ENCODE measurements at places on chromosomes 1 and 21.
A peak's percentile ranks its signal among the peaks of the same experiment; 100 is the strongest.

DNA sequence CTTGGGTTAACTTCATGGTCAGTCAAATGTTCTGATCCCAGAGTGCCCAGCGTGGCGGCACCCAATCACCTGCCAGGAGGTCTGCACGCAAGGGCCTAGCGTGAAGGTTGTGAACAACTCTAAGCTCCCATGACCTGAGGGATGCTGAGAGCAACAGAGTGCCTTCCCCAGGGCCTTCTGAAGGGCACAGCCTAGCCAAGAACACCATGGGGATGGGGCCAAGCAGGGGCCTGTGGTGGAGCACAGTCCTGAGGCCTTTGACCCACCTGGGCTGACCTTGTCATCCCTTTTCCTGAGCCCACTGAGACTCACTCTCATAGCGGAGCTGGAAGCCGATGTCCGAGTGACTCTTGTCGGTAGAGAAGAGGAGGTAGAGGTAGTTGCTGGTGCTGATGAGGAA lies 138.8 kb upstream of the HMGB4 start:
- DNase-seq = no peak

DNA sequence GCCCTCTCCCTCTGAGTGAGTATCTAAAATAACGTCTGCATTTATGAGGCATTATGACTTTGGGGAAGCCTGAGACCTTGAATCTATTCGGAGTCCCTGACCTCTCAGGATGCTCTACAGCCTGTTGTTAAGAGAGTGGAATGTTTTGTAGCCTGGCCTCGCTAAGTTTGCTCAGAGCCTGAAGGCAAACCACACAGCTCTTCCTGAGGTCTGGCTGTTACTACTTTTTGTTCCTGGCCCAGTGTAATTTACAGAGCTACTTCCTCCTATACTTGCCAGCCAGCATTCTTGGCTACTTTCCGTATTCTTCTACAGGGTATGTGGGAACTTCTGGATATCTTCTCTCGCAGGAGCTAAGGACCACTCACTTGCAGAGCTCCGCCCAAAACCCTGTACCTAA lies 3.6 kb upstream of the ZMYM4 start:
- peak; percentile 88 for DNase-seq

DNA sequence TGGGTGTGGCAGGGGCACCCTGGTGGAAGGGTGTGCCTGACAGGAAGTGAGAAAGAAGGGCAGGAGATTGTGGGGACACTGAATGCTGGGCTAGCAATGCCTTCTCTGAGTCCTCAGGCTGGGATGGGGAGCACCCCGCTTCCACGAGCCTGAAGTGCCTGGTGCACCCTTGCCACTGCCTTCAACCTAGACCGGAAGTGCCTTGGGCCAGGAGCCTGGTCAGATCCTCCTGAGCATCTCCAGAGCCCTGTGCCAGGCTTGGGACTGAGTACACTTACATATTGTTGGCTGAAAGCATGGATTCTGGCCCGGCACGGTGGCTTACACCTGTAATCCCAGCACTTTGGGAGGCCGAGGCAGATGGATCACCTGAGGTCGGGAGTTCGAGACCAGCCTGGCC lies 205.8 kb upstream of the EDN2 start:
- no peak for DNase-seq

DNA sequence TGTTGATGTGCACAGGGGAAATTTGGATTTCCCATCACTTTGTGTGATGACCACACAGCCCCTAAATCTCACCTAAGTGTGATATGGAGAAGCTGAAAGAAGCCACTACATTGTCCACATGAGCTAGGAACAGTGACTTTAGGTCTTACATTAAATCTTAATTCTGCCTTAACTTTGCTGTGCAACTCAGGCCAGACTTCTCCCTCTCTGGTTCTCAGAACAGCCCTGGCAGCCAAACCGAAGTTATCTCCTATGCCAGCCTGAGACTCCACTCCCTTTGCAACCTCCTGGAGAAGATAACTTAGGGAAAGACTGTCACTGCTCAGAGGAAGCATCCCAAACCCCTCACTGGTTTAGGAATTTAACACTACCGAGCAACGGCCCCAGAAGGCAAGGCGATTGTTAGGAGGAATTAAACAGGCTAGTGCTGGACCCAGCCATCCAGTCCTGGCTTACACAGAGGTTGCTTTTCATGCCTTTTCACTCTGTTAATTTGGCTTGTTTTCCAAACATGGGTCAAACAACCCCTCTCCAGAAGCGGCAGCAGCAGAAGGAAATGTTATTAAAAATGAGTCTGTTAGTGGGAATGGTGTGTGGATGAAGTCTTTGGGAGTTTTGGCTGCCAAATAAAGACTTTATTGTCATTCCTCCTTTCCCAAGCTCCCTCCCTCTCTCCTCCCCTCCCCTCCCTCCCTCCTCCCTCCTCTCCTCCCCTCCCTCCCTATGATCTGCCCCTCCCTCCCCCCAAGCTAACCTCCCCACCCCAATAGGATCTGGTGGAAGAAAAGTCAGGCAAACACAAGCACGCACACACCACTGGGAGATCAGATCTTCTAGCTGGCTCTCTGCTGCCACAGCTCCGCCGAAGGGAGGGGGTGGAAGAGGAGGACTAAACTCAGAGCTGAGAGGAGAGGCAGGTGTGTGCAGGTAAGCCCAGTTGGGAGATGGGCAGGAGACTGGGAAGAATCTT lies at the start of gene PRELP:
PRELP (plus strand) TSS at position 795 of the 970 bp plus-strand sequence. CDS start 7,379 bp downstream, outside the sequence.
- DNase-seq = no peak

DNA sequence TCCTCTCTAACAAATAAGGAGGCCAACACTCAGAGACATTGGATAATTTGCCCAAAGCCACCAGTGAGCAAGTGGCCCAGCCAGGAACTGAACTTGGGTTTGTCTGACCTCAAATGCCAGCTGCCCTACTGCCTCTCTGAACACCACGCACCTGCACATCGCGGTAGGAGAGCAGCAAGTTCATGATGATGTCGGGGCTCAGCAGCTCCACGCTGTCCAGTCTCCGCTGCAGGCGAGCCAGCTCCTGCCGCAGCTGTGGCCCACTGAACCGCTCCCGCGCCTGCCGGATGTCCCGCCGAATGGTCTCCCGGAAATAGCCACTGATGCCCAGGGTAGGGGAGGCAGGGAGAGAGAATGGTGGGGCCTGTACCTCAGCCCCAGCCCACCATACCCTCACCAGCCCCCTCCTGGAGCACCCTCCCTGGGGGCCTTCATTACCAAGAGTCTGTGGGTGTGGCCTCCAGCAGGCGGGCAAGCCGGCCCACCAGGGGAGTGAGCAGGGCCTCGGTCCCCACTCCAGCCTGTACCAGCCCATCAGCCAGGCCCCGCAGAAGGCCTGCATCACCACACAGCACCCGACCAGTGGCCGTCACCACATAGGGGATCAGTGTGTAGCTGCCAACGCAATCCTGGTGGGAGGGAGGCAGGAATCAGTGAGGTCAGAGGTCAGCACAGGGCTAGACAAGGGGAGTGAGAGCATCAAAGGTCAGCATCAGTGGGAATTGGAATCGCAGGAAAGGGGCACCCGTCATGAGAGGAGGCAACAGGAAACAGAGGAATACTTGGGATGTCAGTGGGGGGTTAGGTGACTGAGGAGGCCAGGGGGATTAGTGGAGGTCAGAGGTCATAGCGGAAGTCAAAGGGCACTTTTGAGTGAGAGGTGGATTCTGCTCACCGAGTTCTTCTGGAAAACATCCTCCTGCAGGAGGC lies 2.7 kb downstream of the MAP3K6 start:
- no peak for DNase-seq

GRCh38 chr1:87144316-87144895 lies 184.3 kb upstream of the LMO4 start:
- no peak for DNase-seq

DNA sequence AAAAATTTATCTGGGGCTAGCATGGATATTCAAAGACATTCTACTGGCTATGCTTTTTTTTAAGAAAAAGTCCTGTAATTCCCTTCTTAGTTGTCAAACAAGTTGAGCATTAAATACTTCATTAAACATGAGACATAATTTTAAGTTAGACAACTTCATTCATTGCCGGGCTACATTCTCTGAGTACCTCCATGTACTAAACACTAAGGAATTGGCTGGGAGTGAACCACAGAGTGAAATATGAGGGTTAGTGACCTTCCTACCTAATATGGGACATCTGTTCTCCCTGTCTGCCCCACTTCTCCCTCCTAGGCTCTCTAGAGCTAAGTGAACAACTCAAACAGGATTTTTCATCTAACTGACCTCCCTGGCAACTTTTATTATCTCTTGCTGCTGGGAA lies 370.4 kb downstream of the VAV3 start:
- no peak for DNase-seq

DNA sequence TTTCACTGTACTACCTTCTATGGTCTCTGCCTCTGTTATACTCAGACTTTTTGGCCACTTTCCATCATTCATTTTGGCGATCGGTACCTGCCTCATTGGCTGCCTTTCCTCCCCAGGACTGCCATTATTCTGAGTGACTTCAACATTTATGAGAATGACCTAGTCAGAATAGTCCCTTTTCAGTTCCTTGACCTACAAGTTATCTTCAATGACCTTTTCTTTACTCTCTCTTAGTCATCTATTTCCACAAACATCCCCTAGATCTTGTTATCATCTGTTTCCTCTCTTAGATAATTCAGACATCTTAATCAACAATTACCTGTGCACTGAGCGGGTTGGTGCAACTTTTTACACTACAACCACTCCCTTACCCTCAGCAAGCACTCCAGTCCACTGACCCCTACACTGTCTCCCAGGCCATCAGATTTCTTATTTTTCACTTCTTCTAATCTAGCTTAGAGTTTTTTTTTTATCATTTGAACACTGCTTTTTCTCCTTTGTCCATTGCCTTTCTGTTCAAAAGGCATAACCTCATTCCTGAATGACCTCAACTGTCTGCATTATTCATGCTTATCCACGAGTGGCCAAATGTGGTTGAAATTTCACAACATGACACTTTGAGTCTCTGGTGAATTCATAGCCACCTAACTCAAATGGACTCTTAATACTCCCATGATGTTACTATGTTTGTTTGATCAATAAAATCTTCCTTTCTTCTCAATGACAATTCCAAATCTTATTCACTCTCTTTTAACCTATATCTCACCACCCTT lies 112.7 kb downstream of the HMCN1 start:
- DNase-seq = no peak

DNA sequence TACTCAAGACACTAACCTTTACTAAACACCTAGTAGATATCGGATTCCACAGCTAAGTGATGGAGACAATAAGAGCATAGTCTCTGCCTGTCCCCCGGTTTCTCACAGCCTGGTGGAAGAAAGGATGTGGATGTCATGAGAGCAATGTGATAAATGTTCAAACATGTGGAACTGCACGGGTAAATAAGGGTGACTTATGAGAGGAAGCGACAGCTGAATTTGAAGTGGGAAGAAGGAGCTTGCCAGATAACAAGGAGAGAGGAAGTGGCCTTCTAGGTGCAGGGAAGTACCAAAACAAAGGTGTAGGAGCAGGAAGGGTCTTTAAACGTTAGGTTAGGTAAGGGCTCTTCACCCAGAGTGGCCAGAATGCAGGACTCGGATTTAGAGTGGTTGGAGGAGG lies 178.6 kb upstream of the NRIP1 start:
- DNase-seq = no peak

DNA sequence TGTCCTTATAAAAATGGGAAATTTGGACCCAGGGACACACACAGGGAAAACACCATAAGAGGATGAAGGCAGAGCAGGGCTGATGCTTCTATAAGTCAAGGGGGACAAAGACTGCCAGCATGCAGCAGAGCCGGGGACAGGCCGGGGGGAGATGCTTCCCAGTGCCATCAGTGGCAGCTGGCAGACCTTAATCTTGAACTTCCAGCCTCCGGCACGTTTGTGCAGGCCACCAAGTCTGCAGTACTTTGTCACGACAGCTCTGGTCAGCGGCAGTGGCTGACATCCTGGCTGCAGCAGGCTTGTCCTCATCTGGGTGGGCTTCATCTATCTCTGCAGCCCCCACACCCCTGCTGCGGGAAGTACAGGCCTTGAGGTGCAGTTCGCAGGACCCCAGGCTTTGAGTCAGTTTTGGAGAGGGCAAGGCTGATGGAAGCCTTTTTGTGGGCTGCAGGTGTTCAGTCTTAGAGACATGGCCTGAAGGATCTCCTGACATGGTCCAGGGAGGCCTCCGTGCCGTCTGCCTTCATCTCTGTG lies 186.0 kb downstream of the DYRK1A start:
- DNase-seq = no peak

GRCh38 chr1:203534526-203534925 lies 40.6 kb downstream of the OPTC start:
- DNase-seq = no peak

GRCh38 chr1:207344221-207344620 lies 22.7 kb downstream of the CD55 start:
- no peak for DNase-seq

GRCh38 chr1:74522148-74522547 lies 9.7 kb upstream of the LRRC53 start:
- DNase-seq = no peak

DNA sequence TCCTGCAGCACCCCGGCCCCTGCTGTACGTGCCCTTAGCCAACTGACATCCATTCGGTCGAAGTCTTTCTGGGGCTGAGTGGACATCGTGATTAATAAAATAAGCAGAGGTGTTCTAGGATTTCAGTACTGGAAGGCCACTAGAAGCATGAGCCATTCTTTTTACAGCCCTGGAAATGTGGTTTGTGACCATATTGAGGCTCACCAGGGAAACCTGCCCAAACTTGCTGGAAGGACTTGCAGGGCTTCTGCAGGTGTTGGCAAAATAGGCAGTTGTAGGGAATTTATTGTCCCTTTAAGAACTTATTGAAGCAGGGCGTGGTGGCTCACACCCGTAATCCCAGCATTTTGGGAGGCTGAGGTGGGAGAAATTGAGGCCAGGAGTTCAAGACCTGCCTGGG lies 80.8 kb downstream of the DOP1B start:
- no peak for DNase-seq

GRCh38 chr1:87196110-87196827 lies 132.4 kb upstream of the LMO4 start:
- DNase-seq = no peak

DNA sequence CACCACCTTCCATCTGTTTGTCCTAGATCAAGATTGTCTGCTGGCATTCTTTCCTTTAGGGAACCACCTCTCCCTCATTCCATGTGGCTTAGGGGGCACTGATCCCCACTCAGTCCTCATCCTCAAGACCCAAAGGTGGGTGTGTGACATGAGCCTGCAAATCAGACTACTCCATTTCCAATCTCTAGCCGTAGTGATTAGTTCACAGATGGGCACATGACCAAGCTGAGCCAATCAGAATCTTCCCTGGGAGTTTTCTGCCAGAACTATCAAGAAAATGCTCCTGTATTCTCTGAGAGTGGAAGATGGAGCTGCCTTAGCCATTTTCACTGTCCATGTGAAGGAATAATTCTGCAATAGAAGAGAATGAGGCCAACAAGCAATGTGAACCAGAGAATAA lies 19.3 kb upstream of the PTPRF start:
- DNase-seq = no peak

GRCh38 chr1:187763976-187764375 lies 935.2 kb downstream of the PLA2G4A start:
- no peak for DNase-seq

DNA sequence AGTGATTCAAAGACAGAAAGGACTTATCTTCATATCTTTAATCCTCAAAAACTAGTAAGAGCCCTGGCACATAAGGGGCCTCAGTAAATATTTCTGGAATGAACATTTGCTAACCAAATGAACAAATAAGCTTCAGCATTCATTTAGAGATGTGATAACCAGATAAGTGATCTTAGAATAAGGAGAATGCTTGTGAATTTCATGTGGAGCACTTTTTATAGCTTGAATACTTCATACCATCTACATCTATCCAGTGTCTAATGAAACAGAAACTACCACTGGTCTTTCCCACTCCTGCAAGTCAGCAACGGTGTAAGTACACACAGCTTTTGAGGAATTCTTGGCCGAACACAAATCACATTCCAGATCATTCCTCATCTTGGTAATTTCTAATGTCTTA lies 38.5 kb downstream of the EDEM3 start:
- no peak for DNase-seq

GRCh38 chr1:155934936-155935590 lies 850 bp upstream of the KHDC4 start:
- DNase-seq = no peak
